ENCODE measurements at places on chromosomes 3 and 15.

GRCh38 chr3:178767581-178767980 lies 231.3 kb downstream of the KCNMB2 start:
- no peak for DNase-seq

GRCh38 chr15:80323285-80323684 lies 71.3 kb upstream of the CTXND1 start:
- DNase-seq = no peak

DNA sequence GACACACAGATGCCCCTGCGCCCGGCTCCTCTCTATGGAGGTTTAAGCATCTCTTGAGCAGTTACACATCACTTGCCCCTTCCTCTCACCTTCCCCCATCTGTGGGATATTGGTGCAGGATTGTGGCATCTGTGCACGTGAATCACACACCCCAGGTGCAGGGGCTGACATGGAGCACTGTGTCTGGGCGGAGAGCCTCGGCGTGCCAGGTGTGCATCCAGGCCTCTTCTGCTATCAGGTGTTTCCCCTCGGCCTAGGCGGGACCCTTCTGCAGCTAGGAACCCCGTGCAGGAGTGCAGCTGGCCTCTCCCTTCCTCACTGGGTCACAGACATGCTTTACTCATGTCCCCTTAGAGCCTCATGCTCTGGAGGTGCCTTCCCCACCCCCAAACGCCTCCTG lies 33.4 kb upstream of the MUC13 start:
- DNase-seq = no peak

DNA sequence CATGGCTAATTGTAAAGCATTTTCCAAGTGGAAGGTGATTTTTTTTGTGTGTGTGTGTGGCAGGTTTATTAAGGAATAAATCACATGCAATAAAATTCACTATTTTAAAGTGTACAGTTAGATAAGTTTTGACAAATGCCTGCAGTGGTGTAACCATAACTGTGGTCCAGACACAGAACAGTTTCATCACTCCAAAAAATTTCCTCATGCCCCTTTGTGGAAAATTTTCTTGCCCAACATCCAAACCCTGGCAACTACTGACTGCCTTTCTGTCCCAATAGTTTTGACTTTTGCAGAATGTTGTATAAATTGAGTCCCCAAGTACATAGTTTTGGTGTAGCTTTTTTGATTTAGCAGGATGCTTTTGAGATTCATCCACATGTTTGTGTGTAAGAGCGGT lies 135.1 kb upstream of the KLHL25 start:
- DNase-seq = no peak

- DNase-seq = no peak
Measured at GRCh38 chr3:47022641-47023071, 43.2 kb downstream of the NBEAL2 start.

Measured in T47D (cell line).